SJSA1 (cell line): ENCODE measurements at places on chromosomes 13 and 19. TPM values are rescaled to one million over a fixed set of nuclear protein-coding genes. Genes with fewer than 3 reads are reported as not detected.

SLC17A7 gene
- not detected in 2 replicates for total RNA-seq

PROZ gene
- total RNA-seq, result not detected in 2 replicates

SMIM44 gene
- not detected in 2 replicates for total RNA-seq

SSC5D gene
- total RNA-seq, result not detected in 2 replicates

LPAR2 gene
- 0.24 TPM in 1 of 2 replicates, not detected in the other for total RNA-seq

NAPSA gene
- total RNA-seq, result not detected in 2 replicates

ZNF560 gene
- not detected in 2 replicates for total RNA-seq

ZNF8 gene
- total RNA-seq, result 2.5 and 4.1 TPM in 2 replicates

GRCh38 chr13:82647540-82647939 is 1234.7 kb downstream of the SLITRK1 start:
- no peak for DNase-seq
- no peaks in the 10 kb centered on the region for H3K4me1 ChIP-seq
- H3K36me3 ChIP-seq, result no peaks in the 10 kb centered on the region
- no peak overlapping the region for H3K4me3 ChIP-seq
- no peak overlapping the region for H3K27ac ChIP-seq

DNA sequence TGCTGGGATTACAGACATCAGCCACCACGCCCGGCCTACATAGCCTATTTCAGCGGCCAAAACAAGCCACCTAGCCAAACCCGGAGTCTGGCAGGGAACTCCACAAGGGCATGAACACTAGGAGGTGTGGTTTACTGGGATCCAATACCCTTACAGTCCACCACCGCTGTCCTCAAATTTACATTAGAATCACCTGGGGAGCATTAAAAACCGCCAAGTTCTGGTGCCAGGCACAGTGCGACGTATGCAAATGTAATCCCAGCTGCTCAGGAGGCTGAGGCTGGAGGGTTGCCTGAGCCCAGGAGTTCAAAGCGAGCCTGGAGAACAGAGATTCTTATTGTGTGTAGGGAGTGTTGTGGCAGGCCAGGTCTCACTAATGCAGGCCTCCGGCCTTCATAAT is 4.2 kb upstream of the AP1M1 start:
- H3K27me3 ChIP-seq, result no peaks in the 10 kb centered on the region
- H3K4me1 ChIP-seq, result peaks cover 13% of the 10 kb centered on the region
- peaks cover 40% of the 10 kb centered on the region for H3K36me3 ChIP-seq
- DNase-seq, result no peak
- H3K27ac ChIP-seq, result no peak overlapping the region

GRCh38 chr13:70391678-70392077 is 283.4 kb upstream of the KLHL1 start:
- DNase-seq, result no peak
- no peaks in the 10 kb centered on the region for H3K36me3 ChIP-seq
- no peak overlapping the region for H3K27ac ChIP-seq
- no peaks in the 10 kb centered on the region for H3K27me3 ChIP-seq
- H3K4me3 ChIP-seq, result no peak overlapping the region
- H3K4me1 ChIP-seq, result no peaks in the 10 kb centered on the region

DNA sequence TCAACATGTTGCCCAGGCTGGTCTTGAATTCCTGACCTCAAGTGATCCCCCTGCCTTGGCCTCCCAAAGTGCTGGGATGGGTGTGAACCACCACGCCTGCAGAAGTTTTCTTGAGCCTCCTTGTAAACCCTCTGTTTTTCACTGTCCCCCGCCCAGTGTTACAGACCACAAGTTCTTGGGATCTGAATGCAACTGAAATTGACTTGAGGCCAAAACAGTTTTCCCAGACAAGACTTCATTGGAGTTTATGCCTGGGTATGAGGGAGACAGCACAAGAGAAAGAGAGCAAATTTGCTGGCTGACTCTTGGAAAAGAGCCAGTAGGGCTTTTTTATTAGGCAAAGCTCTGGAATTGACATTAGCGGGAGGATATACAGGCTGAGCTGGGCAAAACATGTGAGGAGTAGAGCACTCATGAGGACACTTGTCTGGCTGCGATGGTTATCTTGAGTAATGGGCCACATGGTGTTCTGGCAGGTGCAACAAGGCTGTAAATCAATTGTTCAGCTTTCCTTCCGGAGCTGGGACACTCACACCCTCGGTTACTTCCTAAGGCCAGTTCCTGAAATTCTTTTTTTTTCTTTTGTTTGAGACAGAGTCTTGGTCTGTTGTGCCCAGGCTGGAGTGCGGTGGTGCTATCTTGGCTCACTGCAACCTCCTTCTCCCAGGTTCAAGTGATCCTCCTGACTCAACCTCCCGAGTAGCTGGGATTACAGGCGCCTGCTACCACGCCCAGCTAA is 12.7 kb upstream of the HNRNPL start:
- H3K27ac ChIP-seq, result no peak overlapping the region
- no peak overlapping the region for H3K4me3 ChIP-seq
- no peaks in the 10 kb centered on the region for H3K27me3 ChIP-seq
- no peaks in the 10 kb centered on the region for H3K4me1 ChIP-seq
- DNase-seq, result no peak
- no peaks in the 10 kb centered on the region for H3K36me3 ChIP-seq

- no peak overlapping the region for H3K27ac ChIP-seq
- no peak overlapping the region for H3K4me3 ChIP-seq
- no peaks in the 10 kb centered on the region for H3K27me3 ChIP-seq
- peaks cover 4% of the 10 kb centered on the region; the same call in 1 of the 2 replicates for H3K36me3 ChIP-seq
Observed at GRCh38 chr19:38209152-38209551, 14.9 kb downstream of the DPF1 start.

DNA sequence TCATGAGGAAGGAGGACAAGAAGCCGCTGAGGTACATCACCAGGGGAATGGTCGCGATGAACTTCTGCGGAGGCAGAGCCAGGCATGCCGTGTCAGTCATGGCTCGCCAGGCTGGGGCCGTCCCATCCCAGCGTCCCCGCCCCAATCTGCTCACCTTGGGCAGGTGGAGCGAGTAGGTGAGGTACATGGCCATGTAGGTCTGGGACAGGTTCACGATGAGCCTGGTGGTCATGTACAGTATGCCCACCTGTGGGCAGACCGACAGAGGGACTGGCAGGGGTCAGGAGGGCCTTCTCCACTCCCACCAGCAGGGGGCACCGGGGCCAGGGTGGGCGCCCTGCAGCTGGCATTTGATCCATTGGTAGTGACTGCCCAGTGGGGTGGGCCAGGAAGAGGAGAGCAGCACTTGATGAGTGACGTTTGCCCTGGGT is 8.3 kb downstream of the TEKTIP1 start:
- H3K27ac ChIP-seq, result no peak overlapping the region
- H3K27me3 ChIP-seq, result no peaks in the 10 kb centered on the region
- DNase-seq, result no peak
- H3K36me3 ChIP-seq, result peaks cover 89% of the 10 kb centered on the region

DNA sequence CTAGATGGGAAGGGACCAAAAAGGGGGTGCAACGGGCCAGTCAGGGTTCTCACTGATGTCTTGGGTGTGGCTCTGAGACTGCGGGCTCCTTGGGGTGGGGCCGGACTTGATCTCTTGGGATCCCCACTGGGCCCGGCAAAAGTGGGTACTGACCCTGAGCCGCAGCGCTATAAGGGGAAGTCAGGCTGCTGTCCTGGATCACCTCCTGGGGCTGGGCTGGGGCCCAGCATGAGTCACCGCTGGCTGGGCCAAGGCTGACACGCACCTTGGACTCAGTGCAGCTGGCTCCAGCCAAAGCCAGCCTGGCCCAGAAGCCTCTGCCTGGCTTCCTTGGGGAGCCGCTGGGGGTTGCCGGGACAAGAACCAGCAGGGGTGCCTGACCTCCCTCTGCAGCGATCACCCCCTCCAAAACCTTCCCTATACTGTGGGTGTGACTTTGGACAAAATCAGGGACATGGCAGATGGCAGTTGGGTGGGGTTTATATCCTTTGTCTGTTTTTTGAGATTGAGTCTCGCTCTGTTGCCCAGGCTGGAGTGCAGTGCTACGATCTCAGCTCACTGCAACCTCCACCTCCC is 617 bp upstream of the IQCN start:
- H3K27ac ChIP-seq, result peak overlapping the region; percentile 38
- peak; percentile 54 for DNase-seq
- no peaks in the 10 kb centered on the region for H3K27me3 ChIP-seq
- H3K36me3 ChIP-seq, result peaks cover 13% of the 10 kb centered on the region
- H3K4me1 ChIP-seq, result peaks cover 20% of the 10 kb centered on the region

DNA sequence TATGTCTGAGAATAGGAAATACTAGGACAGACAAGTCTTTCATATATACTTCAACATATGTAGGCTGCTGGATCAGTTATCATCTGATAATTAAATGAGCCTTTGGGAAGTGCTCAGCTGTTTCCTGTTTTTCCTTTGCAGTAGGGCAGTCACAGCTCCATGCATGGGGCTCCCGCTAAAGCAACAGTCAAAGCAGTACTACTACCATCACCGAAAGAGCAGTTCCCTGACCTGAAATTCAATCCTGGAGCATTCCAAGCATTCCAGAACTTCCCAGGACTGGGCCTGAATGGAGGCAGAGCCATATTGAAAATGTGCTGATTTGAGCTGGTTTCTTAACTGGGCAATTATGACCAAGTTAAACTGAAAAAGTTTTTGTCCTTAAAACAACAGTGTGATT is 20.5 kb downstream of the MICU2 start:
- DNase-seq, result no peak
- H3K27me3 ChIP-seq, result no peaks in the 10 kb centered on the region
- H3K27ac ChIP-seq, result peak overlapping the region; percentile 11; the same call in 1 of the 2 replicates
- H3K4me1 ChIP-seq, result peaks cover 20% of the 10 kb centered on the region

DNA sequence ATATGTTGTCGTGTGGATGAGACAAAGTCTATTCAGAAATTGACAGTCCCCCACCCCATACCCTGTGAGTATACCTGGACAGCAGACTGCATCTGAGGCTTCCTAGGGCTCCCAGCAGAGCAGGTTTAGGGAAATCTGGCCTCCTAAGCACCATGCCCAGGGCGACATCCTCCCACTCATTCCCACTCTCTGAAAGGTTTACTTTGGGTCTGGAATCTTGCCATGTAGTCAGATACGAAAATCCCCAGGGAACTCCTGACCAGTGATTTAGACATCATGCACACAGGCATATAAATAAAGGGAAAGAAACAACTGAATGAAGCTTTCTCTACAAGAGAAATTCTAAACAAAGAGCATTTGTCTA is 717 bp upstream of the NALCN start:
- H3K36me3 ChIP-seq, result no peaks in the 10 kb centered on the region
- H3K4me3 ChIP-seq, result peak overlapping the region; percentile 60
- H3K4me1 ChIP-seq, result peaks cover 9% of the 10 kb centered on the region

GRCh38 chr13:38341149-38341692 is 8.4 kb upstream of the UFM1 start:
- no peaks in the 10 kb centered on the region for H3K4me1 ChIP-seq
- no peaks in the 10 kb centered on the region for H3K36me3 ChIP-seq
- H3K27me3 ChIP-seq, result no peaks in the 10 kb centered on the region
- no peak overlapping the region for H3K27ac ChIP-seq
- no peak overlapping the region for H3K4me3 ChIP-seq
- no peak for DNase-seq

GRCh38 chr13:31045286-31046081 is 113.0 kb downstream of the TEX26 start:
- no peak overlapping the region for H3K4me3 ChIP-seq
- no peaks in the 10 kb centered on the region for H3K27me3 ChIP-seq

- H3K4me1 ChIP-seq, result peaks cover under 1% of the 10 kb centered on the region
- H3K36me3 ChIP-seq, result no peaks in the 10 kb centered on the region
- no peak for DNase-seq
- no peak overlapping the region for H3K4me3 ChIP-seq
Observed at GRCh38 chr13:98089246-98089645, 53.6 kb upstream of the FARP1 start.
